Aortic smooth muscle cell (primary cell): ENCODE measurements at places on chromosomes 12 and 14. TPM values are rescaled to one million over a fixed set of nuclear protein-coding genes. Genes with fewer than 3 reads are reported as not detected.

LIN7A gene
- total RNA-seq: 5.9 and 6.1 TPM in 2 replicates

USP44 gene
- 0.19 and 0.79 TPM in 2 replicates for total RNA-seq

OTOGL gene
- total RNA-seq: 0.62 and 1.6 TPM in 2 replicates

ITGA7 gene
- total RNA-seq: 51.5 and 56.6 TPM in 2 replicates

ADAM20 gene
- 1.1 and 1.7 TPM in 2 replicates for total RNA-seq

TESPA1 gene
- total RNA-seq: not detected in 2 replicates

TSPAN19 gene
- total RNA-seq: not detected in 2 replicates

CRACR2A gene
- 2.1 TPM in 2 replicates for total RNA-seq

RNF41 gene
- 109 and 127 TPM in 2 replicates for total RNA-seq

TEX52 gene
- not detected in 2 replicates for total RNA-seq

TAS2R42 gene
- total RNA-seq: not detected in 2 replicates

CCDC177 gene
- total RNA-seq: not detected in 2 replicates

RNASE3 gene
- total RNA-seq: not detected in 2 replicates

SYNJ2BP gene
- total RNA-seq: 28.4 and 29.5 TPM in 2 replicates

PMCH gene
- 3.4 TPM in 1 of 2 replicates, not detected in the other for total RNA-seq

PSEN1 gene
- total RNA-seq: 47.4 and 51.8 TPM in 2 replicates

FSCB gene
- total RNA-seq: not detected in 2 replicates

PSMA3 gene
- 71.7 and 79.8 TPM in 2 replicates for total RNA-seq

LMO3 gene
- total RNA-seq: 0.40 and 0.99 TPM in 2 replicates

KLHL28 gene
- total RNA-seq: 9.0 and 9.4 TPM in 2 replicates

DYRK2 gene
- total RNA-seq: 34.7 and 38.1 TPM in 2 replicates

GLS2 gene
- total RNA-seq: 0.13 TPM in 1 of 2 replicates, not detected in the other

CPNE8 gene
- 17.4 and 27.0 TPM in 2 replicates for total RNA-seq

KRT2 gene
- total RNA-seq: not detected in 2 replicates

EFCAB11 gene
- 7.6 and 7.7 TPM in 2 replicates for total RNA-seq

KCNC2 gene
- total RNA-seq: not detected in 2 replicates

IRAK3 gene
- 9.1 and 10.2 TPM in 2 replicates for total RNA-seq

ACOT2 gene
- 25.9 and 29.3 TPM in 2 replicates for total RNA-seq

CLEC14A gene
- total RNA-seq: 2.5 and 4.4 TPM in 2 replicates

SPSB2 gene
- 9.6 and 10.5 TPM in 2 replicates for total RNA-seq

MIPOL1 gene
- total RNA-seq: 10.0 and 12.5 TPM in 2 replicates

RAB2B gene
- total RNA-seq: 20.7 and 24.2 TPM in 2 replicates

OR6C68 gene
- not detected in 2 replicates for total RNA-seq

TIMELESS gene
- total RNA-seq: 4.8 and 10.3 TPM in 2 replicates

BDKRB1 gene
- 0.53 TPM in 1 of 2 replicates, not detected in the other for total RNA-seq

CLMN gene
- total RNA-seq: under 0.01 and 0.12 TPM in 2 replicates

PDE3A gene
- 93.3 and 102 TPM in 2 replicates for total RNA-seq

PIWIL1 gene
- not detected in 2 replicates for total RNA-seq

RDH16 gene
- 0.06 and 0.13 TPM in 2 replicates for total RNA-seq

FBRSL1 gene
- total RNA-seq: 1.1 and 1.4 TPM in 2 replicates

ACAD10 gene
- 14.4 and 14.5 TPM in 2 replicates for total RNA-seq

SLC7A7 gene
- 1.9 and 2.6 TPM in 2 replicates for total RNA-seq

CD4 gene
- total RNA-seq: 3.1 and 7.5 TPM in 2 replicates

IL26 gene
- total RNA-seq: 0.13 TPM in 1 of 2 replicates, not detected in the other

CELA1 gene
- total RNA-seq: not detected in 2 replicates

KRT84 gene
- total RNA-seq: not detected in 2 replicates

ADCY4 gene
- total RNA-seq: 2.6 and 2.9 TPM in 2 replicates
